ENCODE measurements at places on chromosomes 4 and X.

DNA sequence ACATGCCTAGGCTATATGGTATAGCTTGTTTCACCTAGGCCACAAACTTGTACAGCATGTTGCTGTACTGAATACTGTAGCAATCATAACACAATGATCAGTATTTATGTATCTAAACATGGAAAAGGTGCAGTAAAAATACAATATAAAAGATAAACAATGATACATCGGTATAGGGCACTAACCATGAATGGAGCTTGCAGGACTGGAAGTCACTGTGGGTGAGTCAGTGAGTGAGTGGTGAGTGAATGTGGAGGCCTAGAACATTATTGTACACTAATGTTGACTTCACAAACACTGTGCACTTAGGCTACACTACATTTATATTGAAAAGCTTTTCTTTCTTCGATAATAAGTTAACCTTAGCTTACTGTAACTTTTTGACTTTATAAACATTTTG, 45.6 kb upstream of the ANK2 start:
- DNase-seq = no peak

- no peak for DNase-seq
These were observed 175.6 kb upstream of the RBPJ start for GRCh38 chr4:26145212-26145611.

DNA sequence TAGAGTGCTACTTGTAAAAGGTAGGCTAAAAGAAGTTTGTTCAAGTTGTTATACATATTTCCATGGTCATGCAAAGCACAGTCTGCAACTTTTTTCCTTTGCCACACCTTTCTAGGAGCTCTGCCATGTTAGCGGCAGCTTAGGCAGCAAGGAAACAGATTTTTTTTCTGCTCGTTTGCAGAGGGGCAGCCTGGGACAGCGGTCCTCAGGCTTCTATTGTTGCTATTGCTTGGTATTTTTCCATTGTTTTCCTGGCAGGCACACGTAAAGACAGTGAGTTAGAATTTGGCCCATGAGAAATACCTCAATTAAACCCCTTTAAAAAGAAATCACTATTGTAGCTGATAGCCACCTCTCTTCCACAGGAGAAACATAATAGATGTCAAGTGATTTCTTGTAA, 391.4 kb downstream of the SH2D1A start:
- no peak for DNase-seq

DNA sequence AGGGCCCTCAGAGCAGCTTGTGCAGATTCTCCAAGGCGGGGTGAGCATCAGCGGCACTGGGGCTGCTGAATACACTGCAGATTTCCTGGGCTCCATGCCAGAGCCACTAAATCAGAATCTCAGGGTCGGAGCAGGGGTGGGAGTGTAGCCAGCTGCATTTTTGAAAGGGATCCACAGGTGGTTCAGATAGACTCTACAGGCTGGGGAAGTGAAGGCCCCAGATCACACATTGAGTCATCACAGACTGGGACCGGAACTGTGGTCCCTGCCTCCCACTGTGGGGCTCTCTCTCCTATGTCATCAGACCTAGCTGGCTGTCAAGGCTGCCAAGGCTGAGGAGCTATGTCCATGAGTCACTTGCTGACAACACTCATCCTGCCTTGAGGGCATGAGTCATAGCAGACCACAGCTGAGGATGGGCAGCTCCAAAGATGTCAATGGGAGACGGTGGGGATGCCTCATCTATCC, 162.3 kb upstream of the MAMLD1 start:
- no peak for DNase-seq

DNA sequence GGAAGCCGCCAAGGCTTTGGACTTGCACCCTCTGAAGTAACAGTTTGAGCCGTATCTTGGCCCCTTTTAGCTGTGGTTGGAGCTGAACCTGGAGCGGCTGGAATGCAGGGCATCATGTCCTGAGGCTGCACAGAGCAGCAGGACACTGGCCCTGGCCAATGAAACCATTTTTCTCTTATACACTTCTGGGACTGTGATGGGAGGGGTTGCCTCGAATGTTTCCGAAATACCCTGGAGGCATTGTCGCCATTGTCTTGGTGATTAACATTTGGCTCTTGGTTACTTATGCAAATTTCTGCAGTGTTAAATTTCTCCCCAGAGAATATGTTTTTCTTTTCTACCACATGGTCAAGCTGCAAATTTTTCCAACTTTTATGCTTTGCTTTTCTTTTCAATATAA, 137.2 kb downstream of the MAGEC1 start:
- no peak for DNase-seq

GRCh38 chr4:155759372-155760252, 791 bp downstream of the GUCY1B1 start:
- peak; percentile 6 for DNase-seq

GRCh38 chrX:10233173-10233572, 76.4 kb downstream of the CLCN4 start:
- no peak for DNase-seq

DNA sequence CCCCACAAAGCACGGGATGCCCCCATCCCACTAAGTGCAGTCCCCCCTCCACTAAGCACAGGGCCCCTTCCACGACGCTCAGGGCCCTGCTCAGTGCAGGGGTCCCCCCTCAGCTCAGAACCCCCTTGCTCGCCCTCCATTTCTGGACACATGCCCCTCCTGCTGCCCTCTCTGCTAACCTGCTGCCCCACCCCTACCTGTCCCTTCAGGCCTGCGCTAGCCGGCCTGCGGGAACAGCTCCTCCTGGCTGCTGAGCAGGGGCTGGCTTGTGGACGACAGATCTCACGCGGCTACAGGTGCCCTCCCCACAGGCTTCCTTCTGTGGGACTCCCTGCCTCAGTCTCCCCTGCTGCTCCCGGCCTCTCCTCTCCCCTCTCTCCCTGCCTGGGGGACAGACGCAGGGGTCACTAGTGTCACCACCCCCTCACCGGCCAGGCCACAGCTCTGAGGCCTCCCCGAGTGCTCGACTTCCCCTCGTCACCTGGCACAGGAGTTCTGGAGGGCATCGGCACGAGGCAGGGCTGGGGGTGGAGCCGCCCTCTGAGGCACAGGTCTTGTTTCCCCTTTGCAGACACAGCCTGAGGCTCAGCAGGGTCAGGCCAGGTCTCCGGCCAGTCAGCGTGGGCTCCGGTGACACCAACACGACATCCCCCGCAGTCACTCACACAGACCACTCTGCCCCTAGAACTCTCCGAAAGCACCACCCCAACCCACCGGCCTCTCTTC, 21.6 kb downstream of the GAK start:
- no peak for DNase-seq

- no peak for DNase-seq
These were observed 3.4 kb downstream of the AKAP14 start for GRCh38 chrX:119899125-119899524.

DNA sequence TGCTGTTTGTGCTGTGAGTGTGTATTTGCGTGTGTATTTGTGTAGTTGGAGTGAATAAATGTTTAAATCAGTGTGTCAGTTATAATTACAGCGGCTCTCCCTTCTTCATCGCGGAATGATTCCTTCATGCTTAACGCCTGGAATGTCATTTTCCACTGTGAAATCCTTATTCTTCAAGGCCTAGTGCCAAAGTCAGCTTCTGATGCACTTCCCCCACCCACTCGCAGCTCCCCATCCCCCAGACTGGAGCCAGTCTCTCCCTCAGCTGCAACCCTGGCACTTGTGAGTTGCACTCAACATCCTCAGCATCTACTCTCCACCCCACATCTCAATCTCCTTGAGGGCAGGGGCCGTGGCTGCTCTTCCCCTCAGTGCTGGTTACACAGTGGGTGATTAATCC, 583.0 kb downstream of the BCOR start:
- DNase-seq = no peak

GRCh38 chr4:156969911-156970310, 1.7 kb downstream of the PDGFC start:
- no peak for DNase-seq

DNA sequence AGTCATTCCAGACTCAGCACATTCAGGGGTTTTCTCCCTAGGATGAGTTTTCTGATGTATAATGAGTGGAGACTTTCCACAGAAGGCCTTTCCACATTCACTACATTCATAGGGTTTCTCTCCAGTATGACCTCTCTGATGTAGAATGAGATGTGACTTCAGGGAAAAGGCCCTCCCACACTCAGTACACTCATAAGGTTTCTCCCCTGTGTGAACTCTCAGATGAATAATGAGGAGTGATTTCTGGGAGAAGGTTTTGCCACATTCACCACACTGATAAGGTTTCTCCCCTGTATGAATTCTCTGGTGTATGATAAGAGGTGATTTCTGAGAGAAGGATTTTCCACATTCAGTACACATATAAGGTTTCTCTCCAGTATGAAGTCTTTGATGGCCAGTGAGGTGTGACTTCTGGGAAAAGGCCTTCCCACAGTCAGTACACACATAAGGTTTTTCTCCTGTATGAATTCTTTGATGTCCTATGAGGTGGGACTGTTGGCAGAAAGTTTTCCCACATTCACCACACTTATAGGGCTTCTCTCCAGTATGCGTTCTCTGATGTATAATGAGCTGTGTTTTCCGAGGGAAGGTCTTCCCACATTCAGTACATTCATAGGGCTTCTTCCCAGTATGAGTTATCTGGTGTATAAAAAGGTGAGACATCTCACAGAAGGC, 12.7 kb downstream of the ZNF630 start:
- DNase-seq = no peak

GRCh38 chrX:66017659-66018170, 22.2 kb downstream of the VSIG4 start:
- no peak for DNase-seq

DNA sequence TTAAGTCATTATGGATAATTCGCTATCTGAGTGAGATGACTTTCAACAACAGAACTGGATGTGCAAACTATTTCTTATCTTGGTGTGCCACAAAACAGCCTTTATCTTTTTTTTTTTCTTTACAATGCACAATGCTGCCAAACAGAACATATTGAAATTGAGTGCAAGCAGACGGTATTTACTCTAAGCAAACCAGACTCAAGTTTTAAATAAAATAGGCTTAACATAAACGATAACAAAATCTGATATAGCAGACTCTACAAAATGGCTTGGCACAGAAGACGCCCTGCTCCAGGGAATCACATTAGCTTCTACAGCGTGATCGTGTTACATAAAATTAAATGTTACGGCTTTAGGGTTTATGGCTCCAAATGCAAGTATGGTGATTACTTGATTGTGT, 9.6 kb upstream of the STK32B start:
- no peak for DNase-seq

DNA sequence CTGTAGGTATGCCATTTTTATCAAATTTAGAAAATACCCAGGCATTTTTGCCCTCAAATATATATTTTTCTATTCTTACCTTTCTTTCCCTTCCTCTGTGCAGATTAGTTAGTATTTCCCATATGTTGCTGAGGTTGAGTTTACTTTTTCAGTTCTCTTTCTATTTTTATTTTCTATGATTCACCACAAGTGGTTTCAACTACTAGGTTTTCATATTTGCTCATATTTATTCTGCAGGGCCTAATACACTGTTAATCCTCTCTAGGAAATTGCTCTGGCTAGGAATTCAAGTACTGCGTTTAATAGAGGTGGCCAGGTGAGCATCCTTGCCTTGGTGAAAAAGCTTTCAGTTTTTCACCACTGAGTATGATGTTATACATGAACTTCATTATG, 1535.3 kb upstream of the PCDH10 start:
- no peak for DNase-seq

DNA sequence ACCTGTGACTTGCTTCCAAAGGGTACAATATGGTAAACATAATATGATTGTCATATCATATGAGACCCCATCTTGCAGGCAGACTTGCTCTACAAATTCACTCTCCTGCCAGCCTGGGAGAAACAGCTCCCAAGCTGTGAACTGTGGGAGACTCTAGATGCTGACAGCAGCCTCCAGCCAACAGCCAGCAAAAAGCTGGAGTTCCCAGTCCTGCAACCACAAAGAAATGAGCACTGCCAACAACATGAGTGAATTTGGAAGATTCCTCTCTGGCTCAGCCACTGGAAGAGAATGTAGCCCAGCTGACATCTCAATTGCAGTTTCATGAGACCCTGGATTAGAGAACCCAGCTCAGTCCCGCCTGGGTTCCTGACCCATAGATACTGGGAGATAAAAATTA, 145.4 kb downstream of the QDPR start:
- no peak for DNase-seq

GRCh38 chrX:42000836-42001235, 77.5 kb upstream of the CASK start:
- DNase-seq = no peak

GRCh38 chr4:150863456-150863855, 151.6 kb downstream of the LRBA start:
- no peak for DNase-seq

GRCh38 chr4:38105475-38106220, 145.4 kb downstream of the PTTG2 start:
- no peak for DNase-seq

GRCh38 chr4:145524552-145524951, 42.9 kb downstream of the SMAD1 start:
- DNase-seq = no peak

DNA sequence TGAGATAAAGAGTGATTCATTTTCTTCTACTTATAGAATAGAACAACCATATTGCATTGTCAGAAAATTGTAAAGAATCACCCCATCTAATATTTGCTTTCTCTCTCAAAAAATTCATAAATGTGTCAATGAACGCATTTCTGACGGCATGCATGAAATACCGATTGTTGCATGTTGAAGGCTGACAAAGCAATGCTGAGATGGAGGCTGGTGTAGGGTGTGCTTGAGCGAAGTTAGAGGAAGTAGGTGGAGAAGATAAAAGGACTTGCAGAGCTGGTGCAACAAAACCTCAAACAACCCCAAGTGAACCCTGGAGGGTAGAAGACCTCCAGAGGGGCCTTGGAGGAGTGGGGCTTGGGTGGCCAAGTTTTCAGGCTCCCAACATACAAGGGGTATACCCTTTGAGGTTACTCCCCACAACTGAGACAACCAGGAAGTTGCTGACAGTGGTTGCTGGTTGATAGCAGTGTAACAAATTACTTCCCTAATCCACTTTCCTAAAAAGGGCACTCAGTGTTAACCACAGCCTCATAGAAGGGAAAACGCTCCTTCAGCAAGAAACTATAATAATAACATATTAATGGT, 452.7 kb downstream of the NLGN4X start:
- DNase-seq = no peak

DNA sequence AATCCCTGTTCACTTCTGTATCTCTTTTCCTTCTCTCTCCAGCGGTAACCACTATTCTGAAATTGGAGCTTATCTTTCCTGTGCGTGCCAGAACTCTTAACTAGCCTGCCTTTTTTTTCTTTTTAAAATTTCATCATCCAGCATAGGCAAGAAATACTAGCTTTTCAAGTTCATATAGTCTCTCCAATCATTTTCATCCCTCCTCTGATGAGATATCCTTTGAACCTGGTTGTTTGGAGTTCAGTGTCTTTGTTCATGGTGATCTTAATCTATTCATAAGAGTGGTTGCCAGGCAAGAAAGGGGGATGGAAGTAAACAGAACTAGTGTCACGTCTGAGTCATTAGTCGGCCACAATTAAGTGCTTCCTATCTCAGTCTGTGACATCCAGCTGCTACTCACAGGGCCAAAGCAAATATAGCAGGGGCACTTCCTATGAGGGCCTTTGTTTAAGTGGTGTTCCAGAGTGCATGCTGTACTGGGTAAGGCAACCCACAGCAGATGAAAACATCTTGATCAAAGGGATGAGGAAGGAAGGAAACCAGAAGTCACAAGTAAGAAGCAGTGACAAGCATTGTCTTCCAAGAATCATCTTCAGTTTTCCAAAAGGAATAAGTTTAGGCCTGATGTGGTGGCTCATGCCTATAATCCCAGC, 56.4 kb upstream of the XIAP start:
- DNase-seq = no peak
